Sigmoid colon (tissue), 7 donors: ENCODE measurements at places on chromosomes 7 and 10. TPM values are rescaled to one million over a fixed set of nuclear protein-coding genes. Genes with fewer than 3 reads are reported as not detected.
A peak's percentile ranks its signal among the peaks of the same experiment; 100 is the strongest.

The PLAC9 gene
- 7.6 TPM for total RNA-seq

The TMEM196 gene
- total RNA-seq: not detected

The ZNF248 gene
- total RNA-seq: 40.2 TPM

The GTF2IRD1 gene
- total RNA-seq: 17.1 TPM

DNA sequence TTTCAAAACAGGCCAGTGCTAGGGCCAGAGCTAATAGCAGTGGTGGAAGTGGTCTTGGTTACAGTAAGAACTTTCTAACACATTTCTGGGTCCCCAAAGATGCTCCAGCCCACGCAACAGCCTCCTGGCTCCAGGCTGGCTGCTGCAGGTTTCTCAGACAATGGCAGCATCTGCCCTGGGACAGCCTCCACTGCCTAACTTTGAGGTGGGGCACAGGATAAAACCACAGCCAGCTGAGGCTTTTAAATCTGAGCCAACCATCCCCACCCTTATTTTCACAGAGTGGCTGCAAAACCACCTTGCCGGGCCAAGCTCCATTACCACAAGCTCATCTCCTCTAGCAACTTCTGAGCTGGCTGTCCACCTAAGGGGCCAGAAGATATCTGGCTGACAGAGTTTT, 84.8 kb downstream of the FAM53B start:
- H3K27me3 ChIP-seq: no peaks in the 10 kb centered on the region
- H3K36me3 ChIP-seq: peaks cover 14% of the 10 kb centered on the region
- H3K4me1 ChIP-seq: peaks cover 2% of the 10 kb centered on the region

- H3K4me3 ChIP-seq: no peak overlapping the region
- H3K27me3 ChIP-seq: no peaks in the 10 kb centered on the region
- peaks cover 8% of the 10 kb centered on the region for H3K4me1 ChIP-seq
- no peak for DNase-seq
These were observed 184.0 kb downstream of the ZNF438 start for GRCh38 chr10:30847642-30848041.

DNA sequence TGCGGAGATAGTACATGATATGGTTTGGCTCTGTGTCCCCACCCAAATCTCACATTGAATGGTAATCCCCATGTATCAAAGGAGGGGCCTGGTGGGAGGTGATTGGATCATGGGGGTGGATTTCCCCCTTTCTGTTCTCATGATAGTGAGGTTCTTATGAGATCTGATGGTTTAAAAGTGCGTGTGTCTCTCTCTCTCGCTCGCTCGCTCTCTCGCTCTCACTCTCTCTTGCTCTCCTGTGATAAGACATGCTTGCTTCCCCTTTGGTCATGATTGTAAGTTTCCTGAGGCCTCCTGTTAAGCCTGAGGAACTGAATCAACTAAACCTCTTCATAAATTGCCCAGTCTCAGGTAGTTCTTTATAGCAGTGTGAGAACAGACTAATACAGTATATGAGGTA, 171.9 kb downstream of the NSUN6 start:
- no peak overlapping the region for H3K4me3 ChIP-seq
- H3K27ac ChIP-seq: no peak overlapping the region
- H3K27me3 ChIP-seq: no peaks in the 10 kb centered on the region
- H3K36me3 ChIP-seq: no peaks in the 10 kb centered on the region
- H3K4me1 ChIP-seq: peaks cover 5% of the 10 kb centered on the region

- H3K27me3 ChIP-seq: no peaks in the 10 kb centered on the region
- DNase-seq: no peak
- H3K36me3 ChIP-seq: no peaks in the 10 kb centered on the region
- no peak overlapping the region for H3K27ac ChIP-seq
These were observed 41.8 kb upstream of the TMEM213 start for GRCh38 chr7:138755842-138756590.

GRCh38 chr10:124392626-124393342, 25.9 kb downstream of the OAT start:
- peaks cover 4% of the 10 kb centered on the region for H3K36me3 ChIP-seq
- H3K27ac ChIP-seq: no peak overlapping the region
- peak; percentile 46 for DNase-seq
- no peaks in the 10 kb centered on the region for H3K27me3 ChIP-seq
- peaks cover 10% of the 10 kb centered on the region for H3K4me1 ChIP-seq
